NCI-H2081 (cell line): ENCODE measurements at places on chromosomes 1 and 21.

GRCh38 chr1:113940365-113941244 lies 11.5 kb downstream of the HIPK1 start:
- no peak for DNase-seq

DNA sequence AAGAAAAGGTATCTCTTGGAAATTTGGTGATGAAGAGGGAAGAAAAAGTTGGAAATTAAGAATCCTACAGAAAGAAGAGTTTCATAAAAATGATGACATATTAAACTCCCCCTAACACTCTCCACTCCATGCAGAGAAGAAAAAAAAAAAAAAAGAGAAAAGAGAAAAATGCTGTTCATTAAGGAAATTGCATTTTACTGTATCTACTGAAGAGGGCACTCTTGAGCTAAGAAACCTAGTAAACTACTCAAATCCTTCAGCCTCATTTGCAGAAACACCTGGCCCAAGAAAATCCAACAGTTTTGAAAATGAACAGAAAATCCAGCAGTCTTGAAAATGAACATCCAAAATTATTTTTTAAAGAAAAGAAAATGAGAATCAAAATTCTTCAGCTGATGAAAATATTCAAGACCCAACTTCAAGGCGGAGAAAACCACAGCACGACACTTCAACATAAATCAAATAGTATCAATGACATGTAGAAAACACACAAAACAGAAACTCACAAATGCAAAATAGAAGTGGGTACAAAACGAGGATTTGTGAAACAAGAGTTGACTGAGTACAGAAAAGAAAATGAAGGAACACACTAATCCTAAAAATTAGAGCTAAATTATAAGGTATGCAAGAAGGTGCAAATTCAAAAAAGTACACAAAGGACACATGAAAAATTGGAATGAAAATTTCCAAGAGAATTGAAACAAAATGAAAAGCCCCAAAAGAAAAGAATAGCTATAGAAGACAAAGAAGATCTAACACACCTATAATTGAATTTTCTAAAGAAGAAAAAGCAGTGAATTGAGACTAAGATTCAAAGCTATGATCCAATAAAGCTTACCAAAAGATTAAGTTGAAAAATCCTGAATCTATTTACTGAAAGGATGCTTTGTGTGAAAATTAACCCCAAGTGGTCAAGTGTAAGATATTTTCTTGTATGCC lies 73.2 kb upstream of the DNAJC6 start:
- DNase-seq, result peak; percentile 46

DNA sequence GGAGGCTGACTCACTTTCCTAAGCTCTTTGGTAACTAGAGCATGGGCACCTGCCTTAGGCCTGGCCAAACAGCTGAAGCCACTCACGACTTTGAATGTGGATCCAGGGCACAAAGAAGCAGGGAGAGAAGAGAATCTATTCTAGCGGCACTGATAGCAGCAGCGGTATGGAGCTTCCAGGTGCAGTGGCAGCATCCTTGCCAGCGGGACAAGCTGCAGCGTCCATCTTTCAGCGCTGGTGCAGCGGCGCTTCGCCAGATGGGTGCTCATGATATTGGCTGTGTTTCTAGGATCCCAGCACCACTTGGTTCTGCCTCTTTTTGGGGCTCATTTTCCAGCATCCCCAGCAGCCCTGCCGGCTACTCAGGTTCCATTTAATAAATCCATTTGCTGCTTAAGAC lies 184.2 kb downstream of the SLC44A5 start:
- DNase-seq, result no peak

DNA sequence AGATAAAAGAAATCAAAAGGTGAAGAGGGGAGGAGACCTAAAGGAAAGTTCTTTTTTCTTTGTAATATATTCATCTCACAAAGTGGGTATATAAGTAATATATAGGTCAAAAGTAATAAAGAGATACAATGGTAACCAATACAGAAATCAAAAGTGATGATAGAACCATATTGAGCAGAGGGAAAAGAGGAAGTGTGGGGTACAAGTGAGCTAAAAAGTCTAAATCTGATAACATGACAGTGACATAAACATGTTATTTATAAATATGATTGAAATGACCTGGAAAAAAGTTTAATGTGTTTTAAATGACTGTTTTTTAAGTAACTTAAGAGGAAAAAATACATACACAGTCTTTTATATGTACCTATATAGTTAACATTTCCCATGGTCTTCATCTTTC lies 70.5 kb downstream of the MRPL39 start:
- no peak for DNase-seq

GRCh38 chr21:22311741-22312462 lies 1313.7 kb downstream of the NCAM2 start:
- DNase-seq, result no peak

- DNase-seq, result no peak
Observed at GRCh38 chr1:27377760-27378495, 3.3 kb upstream of the FCN3 start.

- no peak for DNase-seq
Observed at GRCh38 chr1:230332575-230333066, 93.5 kb downstream of the PGBD5 start.

GRCh38 chr1:6041432-6042062 lies 4.1 kb upstream of the KCNAB2 start:
- DNase-seq, result no peak

- no peak for DNase-seq
Observed at GRCh38 chr1:164228928-164229327, 330.1 kb upstream of the PBX1 start.

DNA sequence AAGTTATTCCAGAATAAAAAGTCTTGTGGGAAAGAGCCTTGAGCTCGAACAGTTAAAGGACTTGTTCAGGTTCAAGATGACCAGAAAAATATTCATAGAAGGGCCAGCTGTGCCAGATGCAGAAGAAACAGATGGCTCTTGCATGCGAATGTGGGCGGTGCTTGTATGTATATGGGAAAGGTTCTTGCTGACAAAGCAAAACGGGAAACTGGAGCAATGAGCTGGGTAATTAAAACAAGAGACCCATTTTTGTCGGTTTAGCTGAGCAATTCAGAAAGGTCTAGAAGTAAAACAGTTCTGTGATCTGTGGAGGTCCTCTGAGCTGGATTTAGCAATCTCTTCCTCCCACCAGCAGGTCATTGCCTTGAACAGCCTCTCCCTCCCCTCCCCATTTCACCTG lies 107.2 kb upstream of the MARK1 start:
- DNase-seq, result no peak

DNA sequence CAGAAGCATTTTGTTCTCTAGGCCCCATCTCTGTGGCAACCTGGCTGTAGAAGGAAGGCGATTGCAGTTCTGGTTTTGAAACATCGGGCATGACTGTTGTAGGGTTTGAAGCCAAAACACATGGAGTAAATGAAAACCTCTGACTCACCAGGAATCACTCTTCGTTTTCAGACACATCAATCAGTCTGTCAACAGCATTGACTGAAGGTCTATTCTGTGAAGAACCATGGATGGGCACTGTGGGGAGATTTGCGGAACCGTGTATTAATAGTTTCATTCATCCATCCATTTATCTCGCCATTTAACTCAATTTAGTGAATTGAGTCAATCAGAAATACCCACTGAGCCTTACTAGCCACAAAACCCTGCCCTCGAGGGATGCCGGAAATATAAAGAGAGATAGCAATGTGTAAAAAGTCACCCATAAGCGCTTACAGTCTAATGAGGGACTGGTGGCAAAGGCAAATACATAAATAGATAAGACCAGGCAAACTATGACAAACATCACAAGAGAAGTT lies 364.6 kb upstream of the PROX1 start:
- no peak for DNase-seq

DNA sequence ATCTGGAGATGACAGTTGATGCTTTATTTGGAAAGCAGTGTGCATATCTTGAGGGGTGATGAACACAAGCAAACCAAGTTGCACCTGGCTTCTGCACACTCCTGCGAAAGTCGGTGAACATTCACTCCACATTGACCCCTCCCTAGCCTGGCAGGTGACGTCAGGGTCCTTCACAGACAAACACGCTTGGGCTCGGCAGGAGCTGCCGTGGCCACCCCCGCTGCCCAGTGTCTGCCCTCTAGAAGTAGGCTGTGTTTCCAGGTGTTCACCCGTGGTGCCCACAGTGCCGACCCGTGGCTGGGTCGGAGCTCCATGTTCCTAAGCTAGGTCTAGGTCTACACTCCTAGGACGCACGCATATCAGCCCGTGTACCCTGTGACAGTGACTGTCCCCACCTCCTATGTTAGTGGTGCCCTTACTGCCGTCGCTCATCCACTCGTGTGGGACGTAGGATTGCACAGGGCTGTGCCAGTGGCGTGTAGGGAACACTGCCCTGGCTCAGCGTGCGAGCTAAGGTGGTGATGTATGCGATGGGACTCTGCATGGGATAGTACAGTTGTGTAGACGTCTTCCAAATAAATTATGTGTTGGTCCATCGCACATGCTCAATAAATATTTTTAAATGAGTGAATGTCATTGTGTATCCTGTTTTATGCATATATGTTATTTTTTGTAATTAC lies 29.0 kb downstream of the PRMT2 start:
- DNase-seq, result no peak

DNA sequence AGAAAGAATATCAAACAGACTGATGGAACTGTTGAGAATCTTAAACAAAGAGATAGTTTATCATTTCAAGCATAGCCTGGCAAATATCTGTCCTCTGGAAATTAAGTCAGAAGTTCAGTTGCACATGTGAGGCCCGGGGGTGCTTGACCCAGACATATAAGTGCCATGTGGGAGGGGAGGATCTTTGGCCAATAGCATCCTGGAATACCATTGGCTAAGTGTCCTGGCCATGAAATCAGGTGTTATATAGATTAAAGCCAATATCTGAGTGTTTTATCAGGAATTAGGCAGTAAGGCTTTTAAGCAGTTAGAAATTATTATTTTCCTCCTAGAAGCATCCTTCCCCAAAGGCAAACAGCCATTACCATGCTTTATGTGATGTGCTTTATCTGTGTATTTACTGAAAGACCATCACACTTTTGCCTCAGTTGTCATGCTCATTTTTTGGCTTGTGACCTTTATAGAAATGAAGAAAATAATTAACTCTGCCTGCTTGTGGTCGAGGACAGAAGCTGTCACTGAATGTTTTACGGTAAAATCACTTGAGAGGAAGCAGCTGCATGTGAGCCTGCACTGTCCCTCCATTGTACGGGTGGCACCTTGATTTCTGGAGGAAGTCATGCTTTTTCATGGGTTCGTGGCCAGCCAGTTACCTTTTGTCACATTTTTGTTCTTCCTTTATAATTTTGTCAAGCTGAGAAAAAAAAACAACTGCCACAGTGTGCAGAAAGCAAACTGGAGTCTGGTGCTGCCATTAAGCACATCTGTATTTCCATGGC lies 259.9 kb upstream of the FMN2 start:
- no peak for DNase-seq

DNA sequence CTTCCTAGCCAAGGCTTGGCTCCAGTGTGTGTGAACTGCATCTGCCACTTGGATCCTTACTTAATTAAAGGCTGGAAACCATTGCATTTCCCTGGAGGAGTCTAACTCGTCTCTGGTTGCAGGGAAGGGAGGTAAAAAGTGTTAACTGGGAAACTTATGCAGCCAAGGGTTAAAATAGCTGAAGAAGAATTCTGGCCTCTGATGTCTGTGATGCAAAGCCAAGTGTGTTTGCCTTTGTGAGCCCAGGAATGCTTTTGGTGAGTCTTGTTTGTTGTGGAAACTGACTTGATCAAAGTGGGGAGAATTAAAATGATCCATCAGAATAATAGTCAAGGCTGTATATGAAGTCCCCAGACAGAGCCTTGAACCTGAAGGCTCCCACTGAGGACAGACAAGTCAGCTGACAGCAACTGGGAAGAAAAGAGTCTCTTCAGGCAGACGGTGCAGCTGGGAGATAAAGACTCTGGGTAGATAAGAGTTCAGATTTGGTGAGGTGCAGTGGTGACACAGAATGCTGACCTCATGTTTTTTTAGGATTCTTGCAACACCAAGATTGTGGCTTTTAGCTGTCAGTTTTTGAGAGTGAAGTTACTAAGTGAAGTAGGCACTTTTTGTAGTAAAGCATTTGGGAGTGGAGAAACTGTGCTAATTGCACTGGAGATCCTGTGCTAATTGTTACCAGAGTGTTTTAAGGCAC lies 59.5 kb upstream of the WLS start:
- no peak for DNase-seq

DNA sequence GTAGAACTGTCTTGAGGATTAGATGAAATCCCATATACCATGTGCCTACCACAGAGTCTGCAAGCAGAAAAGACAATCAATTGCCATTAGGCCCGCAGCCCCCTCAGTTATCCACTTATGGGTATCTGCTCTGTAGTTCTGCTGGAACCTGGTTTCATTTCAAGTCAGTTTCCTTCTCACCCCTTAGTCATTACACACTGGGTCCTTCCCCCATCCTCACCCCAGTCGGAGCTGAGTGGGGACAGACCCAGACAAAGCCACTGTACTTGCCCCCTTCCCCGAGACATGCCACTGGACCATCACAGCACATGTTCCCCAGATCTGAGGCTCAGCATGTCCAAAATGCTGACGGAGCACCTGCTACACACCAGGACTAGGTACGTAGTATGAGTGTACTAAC lies 21.2 kb downstream of the PGLYRP3 start:
- no peak for DNase-seq
